ENCODE measurements at places on chromosomes 2 and 18. TPM values are rescaled to one million over a fixed set of nuclear protein-coding genes. Genes with fewer than 3 reads are reported as not detected.

The HAUS1 gene
- 10.2 TPM for total RNA-seq

The MAP2 gene
- 35.1 TPM for total RNA-seq

DNA sequence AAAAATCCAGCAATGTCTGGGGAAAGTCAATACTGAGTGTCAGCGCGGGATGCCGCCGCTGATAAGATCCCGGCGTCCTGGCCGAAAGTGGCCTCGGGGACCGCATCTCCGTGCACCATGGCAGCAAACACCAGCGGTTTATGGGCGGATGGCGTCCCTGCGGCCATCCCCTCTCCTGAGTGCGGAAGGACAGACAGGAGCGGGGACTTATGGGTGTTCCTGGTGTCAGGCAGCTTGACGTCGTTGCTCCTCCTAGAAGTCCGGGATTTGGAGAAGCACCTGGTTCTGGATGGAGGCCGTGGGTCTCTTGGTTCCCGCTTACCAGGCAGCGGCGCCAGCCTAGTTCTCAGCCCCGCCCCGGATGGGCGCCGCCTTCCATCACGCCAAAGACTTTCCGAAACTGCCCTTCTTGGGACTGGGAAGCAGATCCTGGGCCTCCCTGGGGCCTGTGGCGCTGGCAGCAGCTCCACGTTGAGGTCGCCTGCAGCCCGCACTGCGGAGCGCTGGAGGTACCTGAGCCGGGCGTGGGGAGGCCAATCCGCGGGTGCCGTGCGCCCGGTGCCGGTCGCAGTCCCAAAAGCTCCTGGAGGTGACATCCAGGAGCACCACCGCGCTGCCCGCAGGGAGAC lies 119.1 kb downstream of the CCDC74A start:
- DNase-seq = no peak

DNA sequence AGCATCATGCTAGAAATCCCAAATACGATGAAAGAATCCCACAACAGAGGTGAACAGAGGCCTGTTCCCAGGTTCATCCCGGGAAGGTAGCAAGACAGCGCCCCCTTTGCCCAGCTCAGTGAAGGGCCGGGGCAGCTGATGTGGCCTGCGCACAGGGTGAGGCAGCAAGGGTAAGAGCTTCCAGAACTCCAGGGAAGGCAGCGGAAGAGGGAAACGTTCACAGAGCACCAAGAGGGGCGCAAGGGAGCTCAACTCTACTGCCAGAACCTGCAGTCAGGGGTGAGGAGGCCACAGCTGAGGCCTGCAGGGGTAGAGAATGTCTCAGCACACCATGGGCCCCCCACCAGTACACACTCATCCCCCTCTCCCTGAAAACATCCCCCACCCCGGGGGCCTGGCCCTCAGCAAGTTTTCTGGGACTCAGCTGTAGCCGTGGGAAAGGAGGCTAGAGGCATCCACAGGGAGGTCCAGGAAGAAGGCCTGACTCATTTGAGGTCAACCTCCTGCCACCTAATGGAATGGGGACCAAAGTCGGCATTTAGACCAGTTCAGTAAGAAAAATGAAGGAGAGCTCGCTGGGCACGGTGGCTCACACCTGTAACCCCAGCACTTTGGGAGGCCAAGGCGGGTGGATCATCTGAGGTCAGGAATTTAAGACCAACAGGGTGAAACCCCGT lies 95.6 kb upstream of the ASAP2 start:
- no peak for DNase-seq

DNA sequence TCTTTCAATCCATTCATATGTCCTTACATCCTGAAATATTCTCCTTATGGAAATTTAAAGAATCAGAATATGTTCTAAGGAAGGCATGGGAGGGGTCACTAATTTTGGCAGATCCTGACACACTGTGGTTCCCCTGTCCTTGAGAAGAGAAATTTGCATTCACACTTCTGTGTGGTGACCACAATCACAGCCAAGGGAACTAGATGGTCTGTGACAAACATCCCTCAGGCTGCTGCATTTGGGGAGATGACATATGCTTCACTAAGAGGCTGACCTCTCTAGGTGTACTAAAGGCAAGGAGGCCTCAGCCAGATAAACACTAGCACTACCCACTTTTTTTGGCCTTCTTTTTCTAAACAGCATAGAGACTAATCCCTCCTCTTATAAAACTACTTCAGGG lies 129.6 kb downstream of the MREG start:
- DNase-seq = no peak

DNA sequence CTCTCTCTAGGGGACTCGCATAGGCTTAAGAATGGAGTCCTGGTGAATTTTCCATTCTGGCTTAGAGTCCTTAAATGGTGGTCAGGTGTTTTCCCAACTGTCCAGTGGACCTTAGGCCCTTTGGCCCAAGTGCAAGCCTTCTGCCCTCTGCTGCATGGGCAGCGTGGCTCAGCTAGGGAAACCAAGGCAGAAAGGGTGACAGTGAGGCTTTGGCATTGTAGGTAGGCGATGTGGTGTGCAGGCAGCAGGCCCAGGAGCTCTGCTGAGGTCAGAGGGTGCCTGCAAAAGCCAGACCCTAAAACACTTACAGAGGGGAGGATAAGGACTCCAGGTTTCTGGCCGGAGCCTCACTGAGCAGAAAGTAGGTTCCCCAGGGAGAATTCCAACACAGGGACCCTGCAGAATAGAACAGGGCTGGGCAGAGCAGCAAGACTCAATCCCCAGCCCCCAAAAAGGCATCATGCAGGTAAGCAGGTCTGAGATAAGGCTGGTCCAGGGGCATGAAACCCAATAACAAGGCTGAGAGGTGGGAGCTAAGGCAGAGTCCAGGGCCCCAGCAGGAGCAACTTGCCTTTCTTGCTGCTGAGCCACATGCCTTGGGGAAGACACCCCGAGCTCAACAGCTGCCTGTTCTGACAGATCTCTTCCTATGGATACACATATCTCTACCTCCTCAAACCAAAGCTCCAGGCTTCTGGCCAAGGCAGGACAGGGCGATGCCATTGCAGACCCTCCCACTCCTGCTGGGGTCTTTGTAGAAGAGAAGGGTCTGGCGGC lies 199.7 kb downstream of the TNS1 start:
- DNase-seq = no peak

GRCh38 chr2:157324331-157324843 lies 1.2 kb downstream of the ERMN start:
- no peak for DNase-seq

GRCh38 chr2:33441235-33441810 lies 35.1 kb upstream of the RASGRP3 start:
- peak; percentile 30 for DNase-seq

GRCh38 chr2:182448371-182448770 lies 21.5 kb upstream of the PDE1A start:
- DNase-seq = no peak

- no peak for DNase-seq
These were observed 243.4 kb downstream of the BCL11A start for GRCh38 chr2:60309941-60310660.

All from lower leg skin (tissue), 4 donors.